ENCODE measurements at places on chromosomes 3 and 15.

- ATAC-seq = no peak
Measured at GRCh38 chr3:176106380-176106779, 1090.9 kb downstream of the TBL1XR1 start.

GRCh38 chr3:106208967-106209366 lies 340.2 kb upstream of the CBLB start:
- ATAC-seq = no peak

DNA sequence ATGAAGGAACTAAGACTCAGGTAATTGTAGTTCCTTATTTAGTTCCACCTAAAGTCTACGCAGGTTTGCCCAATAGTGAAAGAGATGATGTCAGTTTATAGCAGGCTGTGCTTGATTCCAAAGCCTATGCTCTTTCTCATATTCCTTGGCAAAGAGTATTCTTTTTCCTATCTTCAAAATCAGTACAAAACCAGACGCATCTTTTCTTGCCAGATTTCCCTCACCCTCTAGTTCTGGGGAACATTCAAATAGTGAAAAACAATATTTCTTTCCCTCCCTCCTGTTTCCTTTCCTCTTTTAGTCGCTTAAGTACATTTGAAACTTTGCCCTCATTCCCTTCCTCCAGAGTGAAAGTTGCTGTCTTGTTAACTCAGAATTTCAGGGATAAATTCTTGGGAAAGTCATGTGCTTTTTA lies 134.6 kb upstream of the PDZRN3 start:
- peak; percentile 35 for ATAC-seq

GRCh38 chr3:87997298-87997697 lies 61.5 kb downstream of the CGGBP1 start:
- no peak for ATAC-seq

- ATAC-seq = no peak
Measured at GRCh38 chr3:27643355-27643754, 78.8 kb downstream of the EOMES start.

- ATAC-seq = peak; percentile 46
Measured at GRCh38 chr15:91942720-91943394, 89.3 kb downstream of the SLCO3A1 start.

DNA sequence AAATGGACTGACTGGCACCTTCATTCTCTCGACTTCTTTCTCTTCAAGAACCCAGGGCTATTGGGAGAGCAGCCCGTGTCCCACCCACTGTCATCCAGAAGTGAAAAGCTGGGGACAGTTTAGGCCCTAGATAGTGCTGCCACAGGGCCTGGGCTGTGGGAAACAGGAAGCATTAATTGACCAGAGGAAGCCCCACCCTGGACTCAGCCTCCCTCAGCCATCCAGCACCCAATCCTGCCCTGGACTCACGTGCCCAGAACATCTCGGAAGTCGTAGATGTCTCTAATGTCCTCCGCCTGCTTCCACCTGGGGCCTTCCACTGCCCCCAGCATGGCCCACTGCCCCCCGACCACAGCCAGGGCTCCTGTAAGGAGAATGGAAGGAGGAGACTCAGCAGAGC lies 2.3 kb downstream of the CAMK1 start:
- no peak for ATAC-seq
